ENCODE measurements at places on chromosomes 4 and X.
A peak's percentile ranks its signal among the peaks of the same experiment; 100 is the strongest.

DNA sequence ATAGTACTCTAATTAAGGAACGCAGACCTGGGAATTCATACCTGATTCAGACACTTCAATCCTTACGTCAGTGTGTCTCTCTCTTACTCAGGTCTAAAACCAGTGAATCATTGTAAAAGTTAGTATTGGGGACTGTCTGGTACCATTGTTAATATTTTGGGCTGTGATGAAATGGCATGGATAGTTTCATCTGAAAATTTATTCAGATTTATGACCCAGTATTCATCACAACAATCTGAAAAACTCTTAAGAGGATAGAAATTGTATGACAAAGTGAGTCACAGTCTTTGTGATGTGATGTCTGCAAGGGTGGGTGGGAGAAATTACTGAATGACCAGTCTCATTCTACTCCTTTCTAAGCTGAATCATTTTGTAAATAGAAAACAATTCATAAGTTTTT is 10.3 kb downstream of the FGF2 start:
- DNase-seq, result no peak

DNA sequence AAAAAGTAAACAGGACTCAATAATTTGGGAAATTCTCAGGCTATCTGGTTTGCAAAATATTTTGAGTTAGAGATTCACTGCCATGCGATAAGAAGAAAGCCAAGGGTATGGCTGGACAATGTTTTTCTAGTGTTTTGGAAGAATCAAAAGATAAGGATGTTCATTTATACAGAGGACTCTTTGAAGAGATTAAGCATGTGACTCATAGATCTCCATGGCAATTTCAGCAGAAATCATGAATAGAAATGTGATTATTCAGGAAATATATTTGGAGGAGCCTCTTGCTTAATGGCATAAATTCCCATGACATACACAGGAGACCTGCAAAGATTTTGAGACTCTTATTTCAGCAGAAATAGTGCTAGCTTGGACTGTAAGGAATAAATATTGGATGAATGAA is 16.7 kb upstream of the FRAS1 start:
- DNase-seq, result no peak

DNA sequence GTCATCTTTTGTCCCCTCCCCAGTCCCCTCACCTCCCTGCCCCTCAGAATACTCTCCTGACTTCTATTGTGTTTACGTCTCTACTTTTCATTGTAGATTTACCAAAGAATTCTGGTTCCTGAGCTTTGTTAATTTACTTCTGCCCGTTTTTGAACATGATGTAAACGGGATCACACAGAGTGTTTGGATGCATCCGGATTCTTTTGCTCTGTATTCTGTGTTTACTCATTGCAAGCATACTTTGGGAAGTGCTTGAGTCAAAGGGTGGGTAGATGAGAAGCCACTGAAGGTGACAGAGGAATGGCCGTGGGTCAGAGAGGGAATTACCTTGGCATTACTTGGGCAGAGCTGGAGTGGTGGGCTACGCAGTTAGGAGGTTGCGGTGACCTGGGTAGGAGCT is 18.0 kb downstream of the CLCN4 start:
- no peak for DNase-seq

- DNase-seq, result no peak
Observed at GRCh38 chr4:18531731-18532130, 510.2 kb upstream of the LCORL start.

GRCh38 chr4:99506781-99507180 is 4.0 kb upstream of the C4orf17 start:
- no peak for DNase-seq

DNA sequence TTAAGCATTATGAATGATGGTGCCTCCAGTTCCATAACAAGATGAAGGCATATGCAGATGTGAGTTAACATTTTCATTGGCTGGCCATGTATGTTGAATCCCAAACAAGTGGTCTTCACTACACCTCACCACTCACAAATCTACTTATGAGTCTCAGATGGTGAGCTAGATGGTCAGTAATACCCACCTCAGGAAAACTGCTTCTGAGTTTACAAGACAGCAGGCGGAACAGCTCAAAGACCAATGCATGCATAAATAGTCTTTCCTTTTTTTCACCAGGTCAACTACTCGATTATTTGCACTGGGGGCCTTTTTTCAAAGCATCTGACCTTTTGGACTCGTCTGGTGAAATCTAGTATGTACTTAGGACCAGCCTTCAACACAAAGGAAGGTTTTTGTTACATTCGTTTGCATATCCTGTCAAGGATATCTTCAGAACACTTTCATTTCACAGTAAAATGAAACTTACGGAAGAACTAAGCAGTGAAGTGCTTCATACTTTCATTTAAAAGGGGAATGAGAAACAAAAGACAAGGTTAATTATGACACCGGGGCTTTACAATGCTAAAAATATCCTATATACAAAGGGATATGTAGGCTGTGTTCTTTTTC is 23.1 kb upstream of the TLR7 start:
- no peak for DNase-seq

- no peak for DNase-seq
Observed at GRCh38 chr4:4602468-4602867, 60.6 kb upstream of the STX18 start.

DNA sequence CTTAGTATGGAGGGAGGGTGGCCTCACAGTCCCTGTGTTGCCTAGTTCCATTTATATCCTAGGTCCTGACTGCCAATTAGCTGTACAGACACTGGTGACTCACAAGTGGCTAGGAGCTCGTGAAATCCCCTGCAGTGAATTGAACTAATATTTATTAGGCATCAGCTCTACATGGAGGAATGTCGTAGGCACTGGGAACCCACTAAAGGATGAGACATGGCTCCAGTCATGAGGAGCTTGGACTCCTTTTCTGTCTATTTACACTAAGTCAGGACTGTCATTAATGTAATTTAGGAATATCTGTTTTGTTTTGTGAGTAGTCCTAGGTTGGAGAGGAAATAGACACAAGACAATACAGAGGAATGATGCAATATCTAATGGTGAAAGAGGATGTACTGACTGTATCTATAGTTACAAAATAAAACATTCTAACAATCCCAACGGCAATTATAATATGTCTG is 67.7 kb downstream of the MID1IP1 start:
- no peak for DNase-seq

DNA sequence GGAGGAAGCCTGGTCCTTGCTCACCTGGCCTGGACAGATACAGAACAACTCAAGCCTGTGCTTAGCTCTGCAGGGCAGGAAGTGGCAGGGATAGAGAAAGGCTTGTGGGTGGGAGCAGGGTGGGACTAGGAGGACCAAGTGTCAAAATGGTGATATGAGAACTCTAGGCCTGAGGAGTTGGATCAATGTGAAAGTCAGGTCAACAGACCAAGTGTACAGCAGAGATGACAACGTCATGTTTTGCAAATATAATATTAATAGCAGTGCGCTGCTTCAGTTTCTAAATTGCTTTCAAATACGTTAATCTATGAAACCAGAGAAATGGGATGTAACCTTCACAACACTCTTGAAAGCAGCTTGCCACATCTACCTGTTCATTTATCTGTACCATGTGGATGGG is 114.2 kb upstream of the MAP3K15 start:
- DNase-seq, result no peak

DNA sequence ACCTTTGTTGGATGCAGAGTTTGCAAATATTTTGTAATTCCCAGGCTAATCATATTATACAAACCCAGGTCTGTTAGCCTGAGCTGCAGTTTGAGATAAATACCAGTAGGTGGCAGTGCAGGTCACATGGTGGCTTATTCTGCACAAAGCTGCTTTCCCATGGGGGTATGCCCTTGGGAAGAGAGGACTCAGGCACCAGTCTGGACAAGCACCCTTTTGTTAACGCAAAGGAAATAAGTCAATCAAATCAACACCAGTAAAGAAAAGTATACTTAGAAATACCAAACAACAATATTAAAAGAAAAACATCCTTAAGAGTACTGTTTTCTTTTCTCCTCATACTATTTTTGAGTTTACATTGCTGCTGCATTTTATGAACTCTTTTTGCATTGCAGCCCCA is 389.0 kb upstream of the ZFP42 start:
- DNase-seq, result peak; percentile 36

DNA sequence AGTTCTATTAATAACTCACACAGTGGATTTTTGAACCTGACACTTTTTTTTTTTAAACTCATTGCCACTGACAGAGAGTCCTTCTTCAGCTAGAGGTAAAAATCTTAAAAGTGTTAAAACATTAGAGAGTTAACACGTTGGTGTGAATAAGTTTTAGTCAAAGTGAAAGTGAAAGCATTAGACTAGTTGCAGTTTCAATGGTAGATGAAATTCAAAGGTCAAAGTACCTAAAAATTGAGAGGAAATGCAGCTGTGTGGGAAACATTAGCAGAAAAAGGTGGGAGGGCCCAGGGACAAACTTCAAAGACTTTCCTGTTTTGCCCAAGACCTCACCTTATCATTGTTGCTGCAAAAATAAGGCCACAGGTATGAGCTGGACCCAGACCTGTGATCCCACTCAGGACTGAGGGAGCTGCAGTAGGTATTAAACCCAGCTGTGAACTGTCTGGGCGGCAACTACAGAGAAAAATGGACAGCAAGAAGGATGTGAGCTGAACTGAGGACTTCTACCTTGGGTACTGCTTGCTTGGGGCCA is 17.6 kb upstream of the GABRA4 start:
- DNase-seq, result peak; percentile 41

- DNase-seq, result no peak
Observed at GRCh38 chr4:24978291-24979075, 52.3 kb downstream of the LGI2 start.

DNA sequence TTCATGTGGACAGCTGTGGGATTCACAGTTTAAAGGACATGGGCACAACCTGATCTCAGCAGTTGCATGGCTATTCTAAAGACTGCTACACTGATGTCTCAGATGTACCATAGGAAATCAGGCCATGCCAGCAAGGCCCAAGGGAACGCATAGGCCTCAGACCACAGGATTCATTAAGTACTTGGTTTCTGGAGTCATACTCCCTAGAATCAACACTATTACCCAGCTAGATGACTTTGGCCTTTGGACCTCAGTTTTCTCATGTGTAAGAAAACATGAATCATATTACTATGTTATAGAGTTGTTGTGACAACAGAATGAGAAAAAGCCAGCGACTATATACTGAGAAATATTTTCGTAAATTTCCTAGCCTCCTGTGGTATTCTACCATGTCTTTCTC is 67.9 kb downstream of the NHS start:
- no peak for DNase-seq

DNA sequence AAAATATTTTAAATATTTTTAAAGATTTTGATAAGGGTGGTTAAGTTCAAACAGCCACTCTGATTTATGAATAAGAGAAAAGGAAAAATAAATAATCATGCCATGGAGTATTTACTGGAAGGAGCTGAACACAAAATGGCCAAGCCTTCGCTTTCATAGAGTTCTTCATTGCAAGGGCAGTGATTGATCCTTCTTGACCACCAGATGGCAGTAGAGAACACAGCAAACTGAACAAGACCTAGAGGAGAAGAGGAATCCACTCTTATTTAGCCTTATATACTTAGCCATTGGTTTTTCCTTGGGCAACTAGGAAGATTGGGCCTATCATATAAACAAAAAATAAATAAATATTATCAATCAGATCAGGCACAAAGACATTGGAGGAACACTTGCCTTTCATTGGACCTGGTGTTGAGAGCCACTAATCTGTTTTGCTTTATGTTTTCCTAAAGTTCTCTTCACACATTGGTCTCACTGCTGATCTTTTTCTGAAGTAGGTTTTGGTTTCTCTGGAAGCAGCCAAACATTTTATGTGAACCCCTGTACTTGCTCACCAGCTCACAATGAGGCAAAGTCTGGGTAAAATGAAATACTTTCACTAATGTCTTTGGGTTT is 58.1 kb upstream of the PARM1 start:
- peak; percentile 66 for DNase-seq

- peak; percentile 65 for DNase-seq
Observed at GRCh38 chrX:2627272-2627867, 63.7 kb upstream of the CD99 start.

GRCh38 chr4:39056023-39056422 is 6.0 kb upstream of the KLHL5 start:
- no peak for DNase-seq

GRCh38 chrX:136147976-136148375 is 643 bp downstream of the FHL1 start:
- no peak for DNase-seq

DNA sequence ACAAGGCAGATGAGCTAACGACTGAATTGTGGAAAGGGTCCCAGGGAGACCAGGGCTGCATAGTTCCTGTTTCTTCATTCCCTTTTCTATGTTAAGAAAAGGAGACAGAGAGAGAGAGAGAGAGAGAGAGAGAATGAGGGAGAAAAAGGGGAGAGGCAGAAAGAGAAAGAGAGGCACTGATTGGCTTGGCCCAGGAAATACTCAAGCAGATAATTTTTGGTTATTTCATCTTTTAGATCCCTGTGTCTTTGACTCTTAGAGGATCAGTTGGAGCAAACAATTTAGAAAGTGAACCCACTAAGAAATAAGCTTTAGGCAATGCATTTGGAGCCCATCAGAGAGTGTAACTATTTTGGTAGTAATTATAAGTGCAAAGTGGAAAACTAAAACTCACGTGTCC is 103.4 kb downstream of the CEP44 start:
- DNase-seq, result no peak

DNA sequence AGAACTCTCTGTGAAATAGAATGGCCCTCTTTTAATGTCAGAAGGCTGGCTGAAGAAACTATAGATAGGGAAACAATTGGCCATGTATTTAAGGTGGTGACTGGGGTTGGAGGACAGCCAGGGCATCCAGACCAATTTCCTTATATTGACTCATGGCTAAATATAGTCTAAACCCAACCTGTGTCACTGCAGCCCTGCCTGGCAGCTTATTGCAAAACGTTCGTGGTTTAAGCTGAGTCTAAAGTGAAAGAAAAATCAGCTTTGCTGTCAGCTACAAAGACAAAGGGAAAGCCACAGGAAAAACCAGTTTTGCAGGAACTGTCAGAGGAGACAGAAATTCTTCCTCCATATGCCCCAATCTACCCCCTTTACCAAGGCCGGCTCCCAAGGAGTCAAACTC is 902.8 kb upstream of the NDST4 start:
- peak; percentile 11 for DNase-seq

DNA sequence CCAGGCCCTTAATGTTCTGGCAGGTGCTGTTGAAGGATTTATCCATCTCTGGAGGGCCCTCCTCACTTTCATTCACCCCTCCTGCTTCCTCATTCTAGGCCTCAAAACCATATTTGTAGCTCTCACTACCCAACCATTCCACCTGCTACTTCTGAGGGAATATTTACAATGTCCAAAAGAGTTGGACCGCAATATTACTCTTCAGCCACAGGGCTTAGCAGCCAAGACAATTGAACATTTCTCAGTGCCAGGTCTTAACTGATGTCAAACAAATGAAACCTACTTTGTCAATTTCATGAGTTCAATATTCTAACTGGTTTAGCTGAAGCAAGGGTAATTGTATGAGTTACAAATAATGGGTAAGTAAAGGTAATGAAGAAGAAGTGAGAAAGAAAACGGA is 113.2 kb downstream of the ENOX2 start:
- no peak for DNase-seq

DNA sequence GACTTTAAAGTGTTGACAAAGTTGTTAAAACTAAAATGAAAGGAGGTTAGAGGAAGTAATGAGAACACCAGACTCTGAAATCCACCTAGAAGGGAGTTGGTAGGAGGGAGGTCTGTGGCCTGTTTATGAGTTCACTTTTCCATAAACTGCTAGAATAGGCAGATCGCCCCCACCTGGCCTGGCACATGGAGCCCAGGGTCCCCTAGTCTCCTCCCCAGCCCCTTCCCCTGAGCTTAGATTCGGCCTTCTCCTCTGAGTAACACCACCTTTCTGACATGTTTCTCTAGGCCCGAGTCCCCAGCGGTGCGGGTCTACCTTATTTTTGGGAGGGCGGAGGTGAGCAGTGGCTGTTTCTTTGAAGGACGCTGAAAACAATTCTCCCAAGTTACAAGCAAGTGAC is 54.5 kb upstream of the FAT1 start:
- DNase-seq, result peak; percentile 28

- DNase-seq, result no peak
Observed at GRCh38 chr4:38226170-38226569, 266.0 kb downstream of the PTTG2 start.
